ENCODE measurements at places on chromosomes 6 and 20.
A peak's percentile ranks its signal among the peaks of the same experiment; 100 is the strongest.

DNA sequence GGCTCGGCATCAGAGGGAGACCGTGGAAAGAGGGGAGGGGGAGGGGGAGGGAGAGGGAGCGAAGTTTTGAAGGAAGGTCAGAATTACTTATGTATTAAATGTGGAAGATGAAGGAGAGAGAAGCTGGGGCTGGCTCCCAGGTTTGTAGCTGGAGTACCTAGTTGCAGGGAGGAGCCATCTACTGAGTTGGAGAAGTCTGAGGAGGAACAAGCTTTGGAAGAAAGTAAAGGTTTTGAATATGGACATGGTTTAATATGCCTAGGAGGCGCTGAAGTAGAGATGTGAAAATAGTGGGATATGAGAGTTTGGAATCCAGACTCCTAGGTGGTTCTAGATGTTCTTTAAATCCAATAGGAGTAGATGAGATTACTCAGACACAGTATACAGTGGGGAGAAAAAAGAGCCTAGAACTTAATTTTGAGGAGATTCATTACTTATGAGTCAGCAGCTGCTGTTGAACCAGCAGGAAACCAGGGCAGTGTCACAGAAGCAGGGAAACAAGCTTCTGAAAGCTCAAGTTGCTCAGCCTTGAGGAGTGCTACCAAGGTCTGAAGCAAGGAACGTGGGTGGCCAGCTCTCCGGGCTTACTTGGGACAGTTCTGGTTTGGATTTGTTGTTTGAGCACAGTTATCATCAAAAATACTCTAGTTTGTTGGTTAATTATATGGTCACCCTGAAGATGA, 149.3 kb downstream of the UTRN start:
- DNase-seq, result no peak

- no peak for DNase-seq
Measured at GRCh38 chr20:34302312-34302722, 838 bp downstream of the AHCY start.

GRCh38 chr6:91042656-91043055, 455.8 kb upstream of the MAP3K7 start:
- DNase-seq, result no peak

DNA sequence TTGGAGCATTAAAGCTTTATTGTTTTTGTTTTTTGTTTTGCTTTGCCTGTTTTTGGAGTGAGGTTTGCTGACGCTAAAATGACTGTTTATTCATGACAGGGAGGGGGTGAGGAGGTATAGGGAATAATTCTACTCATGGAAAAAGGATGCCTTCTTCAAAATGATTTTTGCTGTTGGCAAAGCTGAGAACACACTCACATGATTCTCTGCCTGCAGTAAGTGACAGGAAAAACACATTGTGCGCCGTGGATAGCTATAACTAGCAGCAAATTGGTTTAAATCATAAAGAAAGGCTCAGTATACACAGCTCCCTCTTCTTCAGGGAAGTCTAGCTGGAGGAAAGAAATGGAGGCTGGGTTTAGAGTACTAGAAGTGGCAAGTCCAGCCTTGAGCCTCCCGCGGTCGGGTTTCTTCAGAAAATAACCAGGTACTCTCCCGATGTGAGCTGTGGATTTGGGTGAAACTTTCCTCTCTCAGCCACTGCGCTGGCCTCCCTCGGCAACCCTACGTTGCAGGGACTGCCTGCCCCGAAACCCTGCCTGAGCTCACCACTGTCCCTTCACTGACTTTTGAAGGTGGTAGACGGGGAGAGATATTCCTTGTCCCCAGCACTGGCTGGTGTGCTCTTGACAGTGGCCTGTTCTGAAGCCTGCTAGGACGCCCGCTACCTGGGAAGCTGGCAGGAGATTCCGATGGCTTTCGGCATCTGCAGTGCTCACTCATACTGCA, 278.2 kb downstream of the NRN1 start:
- no peak for DNase-seq

DNA sequence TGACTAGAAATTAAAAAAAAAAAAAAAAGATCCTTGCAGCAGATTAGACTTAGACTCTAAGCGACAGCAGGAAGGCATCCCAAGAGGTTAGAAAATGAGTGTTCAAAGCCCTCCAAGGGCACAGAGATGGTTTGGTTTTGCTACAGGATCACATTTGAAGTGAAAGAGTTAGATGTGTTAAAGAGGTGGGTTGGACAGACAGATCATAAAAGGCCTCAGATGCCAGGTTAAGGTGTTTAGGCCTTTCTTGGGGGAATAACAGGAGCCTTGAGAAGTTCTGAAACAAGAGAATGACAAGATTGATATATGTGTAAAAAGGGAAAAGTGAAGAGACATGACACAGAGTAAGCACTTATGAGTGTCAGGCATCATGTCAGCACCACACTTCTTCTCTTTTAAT, 107.5 kb downstream of the FYN start:
- DNase-seq, result no peak

GRCh38 chr6:97626671-97627441, 343.8 kb upstream of the MMS22L start:
- no peak for DNase-seq

GRCh38 chr6:10146715-10147451, 268.0 kb downstream of the TFAP2A start:
- peak; percentile 56 for DNase-seq

DNA sequence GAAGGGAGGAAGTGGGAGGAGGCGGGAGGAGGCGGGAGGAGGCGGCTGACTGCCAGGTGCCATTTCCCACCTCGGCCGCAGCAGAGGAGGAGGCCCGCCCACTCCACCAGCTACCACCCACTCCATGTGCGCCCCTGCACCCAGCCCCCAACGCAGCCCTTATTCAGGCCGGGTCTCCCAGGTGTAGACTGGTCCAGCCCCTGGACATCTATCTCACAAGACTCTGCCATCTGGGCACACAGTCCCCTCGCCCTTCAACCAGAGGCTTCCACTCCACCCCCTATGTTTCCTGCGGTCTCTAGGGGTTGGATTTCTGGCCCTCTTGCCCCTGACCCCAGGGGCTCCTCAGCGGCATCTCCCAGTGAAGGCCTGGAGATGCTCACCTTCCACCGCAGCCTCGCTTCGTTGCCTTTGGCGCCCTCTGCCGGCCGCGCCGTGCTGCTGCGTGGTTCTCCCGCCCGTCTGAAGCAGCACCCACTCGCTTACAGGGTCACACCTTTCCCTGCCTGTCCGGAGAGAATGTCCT, 32.6 kb upstream of the FAM83D start:
- peak; percentile 96 for DNase-seq

GRCh38 chr20:47863315-47863965, 78.2 kb upstream of the SULF2 start:
- DNase-seq, result no peak

DNA sequence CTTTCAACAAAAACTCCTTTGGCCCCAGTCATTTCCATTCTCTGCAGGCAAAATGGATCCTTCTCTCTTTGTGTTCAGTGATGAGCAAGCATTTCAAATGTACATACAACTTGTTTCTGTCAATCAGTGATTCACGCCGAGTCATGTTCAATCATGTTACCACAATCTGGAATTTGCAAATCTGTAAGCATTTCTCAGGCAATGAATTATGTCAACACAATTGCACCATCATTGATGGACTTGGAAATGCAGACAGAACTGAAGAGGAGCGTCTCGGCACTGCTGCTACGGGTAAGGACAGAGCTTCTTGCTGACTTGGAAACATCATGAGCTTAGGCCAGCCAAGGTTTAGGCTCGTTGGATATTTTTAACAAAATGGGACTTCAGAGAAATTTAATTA, 132.8 kb upstream of the AGPAT4 start:
- no peak for DNase-seq

- no peak for DNase-seq
Measured at GRCh38 chr6:22072949-22073348, 223.9 kb downstream of the PRL start.

DNA sequence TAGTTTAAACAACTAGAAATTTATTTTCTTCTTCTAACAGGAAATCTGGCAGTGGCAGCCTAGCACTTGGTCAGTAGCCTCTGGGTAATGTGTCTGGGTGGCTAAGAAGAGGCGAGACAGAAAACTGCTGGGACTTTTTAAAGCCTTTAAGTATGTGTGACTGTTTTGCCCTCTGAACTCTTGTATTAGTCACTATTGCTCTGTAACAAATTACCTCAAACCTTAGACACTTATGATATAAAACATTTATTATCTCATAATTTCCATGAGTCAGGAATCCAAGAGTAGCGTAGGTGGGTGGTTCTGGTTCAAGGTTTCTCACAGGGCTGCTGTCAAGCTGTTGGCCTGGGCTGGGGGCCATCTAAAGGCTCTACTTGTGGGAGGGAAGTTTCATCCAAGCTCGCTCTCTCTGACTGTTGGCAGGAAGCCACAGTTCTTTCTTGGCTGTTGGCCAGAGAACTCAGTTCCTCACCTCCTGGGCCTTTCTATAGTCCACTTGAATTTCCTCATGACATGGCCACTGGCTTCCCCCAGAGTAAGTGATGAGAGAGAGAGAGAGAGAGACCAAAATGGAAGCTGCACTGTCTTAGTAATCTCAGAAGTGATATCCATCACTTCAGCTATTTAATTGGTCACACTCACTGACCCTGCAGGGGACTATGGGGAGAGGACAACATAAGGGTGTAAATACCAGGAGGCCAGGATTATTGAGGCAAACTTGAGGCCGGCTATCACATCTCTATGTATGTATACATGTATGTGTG, 17.4 kb upstream of the TBC1D22B start:
- no peak for DNase-seq

DNA sequence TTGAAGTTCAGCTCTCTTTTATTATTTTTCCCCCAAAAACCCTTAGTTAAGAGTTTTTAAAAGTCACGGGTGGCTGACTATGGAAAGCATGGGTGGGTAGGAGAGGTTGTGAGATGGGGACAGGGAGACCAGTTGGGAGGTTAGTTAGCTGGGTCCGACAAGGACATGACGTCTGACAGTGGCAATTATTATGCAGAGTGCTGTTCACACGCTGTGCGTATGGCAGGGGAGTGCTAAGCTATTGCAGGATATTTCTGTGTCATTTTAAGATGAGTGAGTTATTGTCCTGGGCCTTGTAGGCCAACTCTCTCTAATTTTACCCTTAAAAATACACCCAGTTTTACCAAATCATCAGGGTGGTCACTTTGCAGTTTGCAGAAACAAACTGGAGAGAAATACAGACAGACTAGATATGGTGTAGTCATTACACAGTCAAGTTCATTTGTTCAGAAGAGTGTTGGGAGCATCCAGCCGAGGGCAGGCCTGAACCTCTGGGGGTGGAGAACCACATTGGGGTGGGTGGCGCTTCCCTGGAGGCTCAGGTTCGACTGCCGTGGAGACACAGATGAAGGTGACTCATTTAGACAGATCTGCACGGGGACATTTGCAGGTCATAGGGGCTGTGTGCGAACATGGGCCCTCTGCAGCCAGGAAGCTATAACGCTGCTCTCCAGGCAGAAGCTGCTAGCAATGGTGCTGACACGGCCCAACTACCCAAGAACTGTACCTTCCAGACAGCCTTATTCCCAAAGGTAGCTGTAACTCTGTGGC, 307.6 kb downstream of the QKI start:
- DNase-seq, result no peak

DNA sequence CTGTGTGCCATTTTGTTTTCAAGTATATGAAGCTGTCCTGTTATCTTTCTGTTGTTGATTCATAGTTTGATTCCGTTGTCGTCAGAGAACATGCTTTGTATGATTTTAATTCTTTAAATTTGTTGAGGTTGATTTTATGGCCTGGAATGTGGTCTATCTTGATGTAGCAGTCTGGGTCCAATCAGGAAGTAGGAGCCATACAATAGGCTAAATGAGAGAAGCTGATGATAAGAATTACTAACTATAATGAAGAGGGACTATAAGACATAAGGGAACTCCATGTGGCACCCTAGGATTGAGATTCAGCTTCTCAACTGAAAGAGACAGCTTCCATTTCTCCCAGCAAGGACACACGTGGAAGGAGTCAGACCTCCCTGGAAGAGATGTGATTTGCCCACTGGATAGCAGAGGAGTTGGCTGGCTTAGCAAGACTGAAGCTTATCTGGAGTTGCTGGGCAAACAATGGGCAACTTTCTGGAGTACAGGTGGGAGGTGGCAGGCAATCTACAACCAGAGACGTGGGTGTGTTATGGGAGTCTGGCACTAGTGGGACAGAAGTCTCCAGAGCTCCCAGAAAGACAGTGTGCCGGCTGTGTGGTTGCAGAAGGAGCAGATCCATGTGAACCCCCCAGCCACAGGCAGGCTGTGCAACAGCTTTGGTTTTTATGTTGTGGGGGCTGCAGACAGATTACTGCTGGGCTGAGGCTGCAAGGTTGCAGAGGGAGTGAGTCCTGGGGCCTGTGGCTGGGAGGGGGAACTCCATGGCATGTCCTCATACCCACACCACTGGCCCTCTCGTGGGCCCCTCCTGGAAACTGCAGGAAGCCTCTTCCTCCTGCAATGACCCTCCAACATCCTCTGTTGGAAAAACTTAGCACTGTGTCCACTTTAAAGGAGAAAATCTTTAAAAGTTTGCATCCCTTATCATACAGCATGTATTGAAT, 7.1 kb downstream of the ZNF831 start:
- DNase-seq, result no peak

- DNase-seq, result peak; percentile 87
Measured at GRCh38 chr6:168540713-168541291, 99.8 kb downstream of the SMOC2 start.

- no peak for DNase-seq
Measured at GRCh38 chr20:32191873-32192272, 15.7 kb downstream of the PLAGL2 start.

DNA sequence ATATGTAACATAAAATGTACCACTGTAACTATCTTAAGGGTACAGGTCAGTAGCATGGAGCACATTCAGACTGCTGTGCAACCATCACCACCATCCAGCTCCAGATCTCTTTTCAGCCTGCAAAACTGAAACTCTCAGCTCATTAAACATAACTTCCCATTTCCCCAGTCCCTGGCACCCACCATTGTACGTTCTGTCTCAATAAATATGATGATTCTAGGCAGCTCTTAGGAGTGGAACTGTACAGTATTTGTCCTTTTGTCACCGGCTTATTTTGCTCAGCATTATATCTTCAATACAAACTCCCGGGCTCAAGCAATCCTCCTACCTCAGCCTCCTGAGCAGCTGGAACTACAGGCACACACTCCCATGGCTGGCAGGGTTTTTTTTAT, 1.5 kb downstream of the ZC3H12D start:
- DNase-seq, result no peak

- DNase-seq, result no peak
Measured at GRCh38 chr6:149860834-149861602, 3.1 kb downstream of the LRP11 start.

DNA sequence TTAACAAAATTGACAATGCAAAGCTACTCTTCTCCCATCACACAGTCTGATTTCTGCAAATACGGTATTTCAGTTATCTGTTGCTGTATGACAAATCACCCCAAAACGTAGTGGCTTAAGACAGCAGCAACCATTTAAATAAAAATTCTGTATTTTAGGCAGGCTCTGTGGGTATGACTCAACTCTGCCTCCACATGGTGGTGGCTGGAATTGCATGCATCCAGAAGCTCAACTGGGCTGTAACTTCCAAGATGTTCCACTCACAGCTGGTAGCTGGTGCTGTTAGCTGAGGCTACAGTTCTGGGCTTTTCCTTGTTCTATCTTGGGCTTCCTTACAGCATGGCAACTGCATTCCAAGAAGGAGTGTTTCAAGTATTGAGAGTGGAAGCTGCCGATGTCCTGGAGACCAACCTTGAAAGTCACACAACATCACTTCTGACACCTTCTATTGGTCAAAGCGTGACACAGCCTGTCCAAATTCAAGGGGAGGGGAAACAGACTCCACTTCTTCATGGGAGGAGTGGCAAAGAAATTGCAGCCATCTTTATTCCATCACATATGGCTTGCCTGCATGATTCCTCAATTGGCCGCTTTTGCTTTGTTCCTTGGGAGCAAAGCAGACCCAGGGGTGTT, 39.7 kb upstream of the TULP1 start:
- peak; percentile 60 for DNase-seq

All from H7 (cell line).